ENCODE measurements at places on chromosomes 1 and 21.

DNA sequence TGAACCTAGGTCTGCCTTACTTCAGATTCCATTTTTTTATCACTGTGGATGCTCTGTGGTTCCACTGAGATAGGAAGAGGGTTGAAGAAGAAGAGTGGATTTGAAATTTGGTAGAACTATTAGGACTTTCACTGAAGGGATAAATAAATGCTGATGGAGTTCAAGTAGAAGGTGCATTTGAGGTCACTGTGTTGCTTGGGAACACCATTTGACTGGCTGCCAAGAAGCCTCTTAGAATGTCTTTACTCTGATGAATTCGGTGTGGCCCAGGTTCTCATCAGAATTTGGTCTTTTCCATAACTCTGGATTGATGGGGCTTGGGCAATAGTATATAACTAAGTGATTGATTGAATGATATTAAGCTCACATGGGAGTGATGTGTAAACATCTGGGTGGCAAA is 11.9 kb downstream of the XPR1 start:
- DNase-seq, result no peak

- DNase-seq, result peak; percentile 47
These were observed 53.9 kb upstream of the PTGFRN start for GRCh38 chr1:116855773-116856201.

GRCh38 chr1:14246471-14246870 is 352.0 kb upstream of the KAZN start:
- no peak for DNase-seq

DNA sequence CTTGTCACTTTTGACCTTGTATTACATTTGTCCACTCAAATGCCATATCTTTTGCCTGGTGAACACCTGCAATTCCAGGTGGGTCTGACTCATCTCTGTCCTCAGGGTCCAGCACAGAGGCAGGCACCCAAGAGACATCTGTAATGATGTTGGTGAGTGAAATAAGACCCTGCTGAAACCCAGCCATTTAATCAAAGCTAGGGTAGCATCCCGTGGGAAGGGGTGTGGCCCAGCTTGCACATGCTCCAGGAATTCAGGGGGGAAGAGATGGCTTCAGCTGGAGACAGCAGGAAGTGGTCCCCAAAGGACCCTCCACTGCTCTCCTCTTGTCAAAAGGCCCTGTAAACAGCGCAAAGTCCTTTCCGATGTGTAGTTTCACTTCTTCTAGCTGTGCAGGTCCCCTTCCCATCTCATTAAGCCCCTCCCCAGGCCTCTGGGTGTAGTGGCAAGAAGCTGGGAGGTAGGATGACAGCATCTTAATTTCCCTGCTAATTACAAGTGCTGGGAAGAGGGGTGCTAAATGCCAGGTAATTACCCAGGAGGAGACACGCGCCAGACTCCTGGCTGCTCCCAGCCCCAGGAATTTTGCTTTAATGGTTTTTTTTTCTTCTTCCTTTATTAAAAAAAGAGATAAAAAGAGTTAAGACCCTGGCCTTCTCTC is 54.4 kb upstream of the TRABD2B start:
- no peak for DNase-seq

- DNase-seq, result peak; percentile 76
These were observed 1.1 kb downstream of the GFI1 start for GRCh38 chr1:92485381-92486250.

- no peak for DNase-seq
These were observed 748 bp upstream of the ATP6V0B start for GRCh38 chr1:43973981-43974442.
